ENCODE measurements at places on chromosomes 12 and 14. TPM values are rescaled to one million over a fixed set of nuclear protein-coding genes. Genes with fewer than 3 reads are reported as not detected.
A peak's percentile ranks its signal among the peaks of the same experiment; 100 is the strongest.

The OR6C2 gene
- not detected for total RNA-seq

GRCh38 chr14:100067481-100067880 lies 2.3 kb downstream of the EVL start:
- H3K4me1 ChIP-seq = peaks cover 25% of the 10 kb centered on the region
- no peak for DNase-seq
- H3K36me3 ChIP-seq = no peaks in the 10 kb centered on the region

- no peak overlapping the region for H3K27ac ChIP-seq
- no peak overlapping the region for H3K4me3 ChIP-seq
- no peak for DNase-seq
- H3K4me1 ChIP-seq = no peaks in the 10 kb centered on the region
- peaks cover 48% of the 10 kb centered on the region for H3K36me3 ChIP-seq
These were observed 73.4 kb downstream of the SPTB start for GRCh38 chr14:64806202-64806861.

DNA sequence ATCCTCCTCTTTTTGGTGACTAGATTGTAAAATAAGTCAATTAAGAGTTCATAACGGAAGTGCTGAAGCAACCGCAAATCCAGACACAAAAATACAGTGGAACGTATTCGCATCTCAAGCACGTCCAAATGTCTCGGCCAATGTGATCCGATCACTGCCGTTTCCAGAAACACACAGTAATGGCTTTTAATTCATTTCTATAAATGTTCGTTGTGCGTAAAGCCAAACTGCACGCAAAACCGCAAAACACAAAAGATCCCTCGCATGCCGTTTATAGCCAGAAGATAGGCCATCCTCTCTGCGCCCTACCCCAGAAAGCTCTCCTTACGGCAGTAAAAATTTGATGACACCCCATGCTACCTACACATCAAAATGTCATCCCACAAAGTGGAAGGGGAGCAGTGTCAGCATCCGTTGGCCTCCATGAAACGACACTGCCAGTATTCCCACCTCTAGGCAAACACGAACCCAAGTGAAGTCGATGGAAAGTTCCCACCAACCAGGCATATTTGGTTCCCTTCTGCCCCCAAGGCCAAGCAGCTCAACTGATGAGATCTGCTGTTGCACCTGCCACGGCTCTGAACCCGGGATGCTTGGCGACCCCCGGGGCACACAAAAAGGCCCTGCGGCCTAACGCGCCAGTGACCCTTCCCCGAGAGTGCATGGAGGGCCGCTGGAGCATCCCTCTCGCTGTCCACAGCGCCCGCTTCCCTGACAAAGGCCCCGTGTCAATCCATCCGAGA lies 1.4 kb downstream of the HECTD4 start:
- no peaks in the 10 kb centered on the region for H3K36me3 ChIP-seq
- DNase-seq = peak; percentile 23
- peak overlapping the region; percentile 98 for H3K4me3 ChIP-seq
- H3K4me1 ChIP-seq = peaks cover 30% of the 10 kb centered on the region

DNA sequence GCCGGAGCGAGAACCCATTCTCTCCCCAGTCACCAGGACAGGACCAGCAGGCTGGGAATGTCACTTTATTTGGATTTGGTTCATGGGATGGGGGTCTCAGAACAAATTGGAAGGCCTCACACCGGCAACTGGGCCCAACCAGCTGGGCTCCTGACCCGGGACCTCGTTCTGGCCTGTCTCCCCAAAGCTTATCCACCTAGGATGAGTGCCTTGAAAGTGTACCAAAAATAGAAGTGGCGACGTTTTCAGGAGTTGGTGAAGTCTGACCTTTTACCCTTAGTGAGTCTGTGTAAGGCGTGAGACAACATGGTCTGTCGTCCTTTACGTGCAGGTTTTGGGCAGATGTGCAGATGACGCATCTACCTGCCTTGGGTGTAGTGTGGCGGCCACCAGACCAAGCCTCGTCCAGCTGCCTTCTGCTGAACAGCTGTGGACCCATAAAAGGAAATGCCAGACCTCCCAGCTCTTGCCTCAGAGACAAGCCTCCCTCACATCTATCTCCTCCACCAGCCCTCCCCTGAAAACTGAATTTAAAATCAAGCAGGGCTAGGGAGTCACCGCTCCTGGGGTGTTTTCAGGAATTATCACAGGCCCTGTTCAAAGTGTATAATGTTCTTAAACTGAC lies 36.6 kb upstream of the CLMN start:
- H3K4me1 ChIP-seq = no peaks in the 10 kb centered on the region
- H3K4me3 ChIP-seq = no peak overlapping the region
- DNase-seq = no peak
- H3K27ac ChIP-seq = no peak overlapping the region
